ENCODE measurements at places on chromosomes 16 and 17. TPM values are rescaled to one million over a fixed set of nuclear protein-coding genes. Genes with fewer than 3 reads are reported as not detected.

- DNase-seq: no peak
Measured at GRCh38 chr16:71493213-71493612, 4.1 kb upstream of the ZNF19 start.

CDC6 gene
- 1.6 TPM for total RNA-seq

- DNase-seq: peak; percentile 34
Measured at GRCh38 chr17:51166987-51167931, 1.0 kb downstream of the NME2 start.

EPOP gene
- total RNA-seq: 1.2 TPM

- DNase-seq: no peak
Measured at GRCh38 chr17:17683710-17684365, 2.6 kb downstream of the RAI1 start.

- no peak for DNase-seq
Measured at GRCh38 chr17:1109606-1110540, 69.9 kb downstream of the ABR start.

DNA sequence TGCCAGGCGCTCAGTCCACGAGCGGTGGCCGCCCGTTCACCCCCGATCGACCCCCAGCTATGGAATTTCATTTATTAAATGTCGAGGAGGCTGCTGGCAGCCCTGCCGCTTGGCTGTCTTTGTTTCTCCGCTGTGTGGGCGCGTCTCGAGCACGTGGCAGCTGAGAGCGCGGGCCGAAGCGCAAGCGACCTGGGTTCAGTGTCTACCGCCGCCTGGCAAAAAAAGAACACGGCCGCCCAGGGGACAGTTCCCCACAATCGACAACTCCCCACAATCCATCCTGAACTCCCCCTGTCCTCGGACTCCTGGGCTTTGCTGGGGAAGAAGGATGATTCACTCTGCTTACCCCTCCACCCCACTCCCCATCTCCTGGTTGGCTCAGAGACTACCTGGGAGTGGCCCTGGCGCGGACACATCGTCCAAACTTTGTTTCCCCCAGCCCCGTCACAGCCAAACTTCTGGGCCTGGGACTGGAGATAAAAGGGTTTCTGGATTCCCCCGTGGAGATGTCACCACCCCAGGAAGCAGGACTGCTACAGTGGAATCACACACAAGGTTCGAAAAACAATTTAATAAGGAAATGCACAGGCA lies 1.7 kb upstream of the ANKRD13B start:
- DNase-seq: no peak

- DNase-seq: peak; percentile 83
Measured at GRCh38 chr16:29806099-29806579, at the start of gene MAZ. TSS of gene MAZ (plus strand) at chr16:29806529. CDS start at chr16:29806702, 173 bp downstream.

DNA sequence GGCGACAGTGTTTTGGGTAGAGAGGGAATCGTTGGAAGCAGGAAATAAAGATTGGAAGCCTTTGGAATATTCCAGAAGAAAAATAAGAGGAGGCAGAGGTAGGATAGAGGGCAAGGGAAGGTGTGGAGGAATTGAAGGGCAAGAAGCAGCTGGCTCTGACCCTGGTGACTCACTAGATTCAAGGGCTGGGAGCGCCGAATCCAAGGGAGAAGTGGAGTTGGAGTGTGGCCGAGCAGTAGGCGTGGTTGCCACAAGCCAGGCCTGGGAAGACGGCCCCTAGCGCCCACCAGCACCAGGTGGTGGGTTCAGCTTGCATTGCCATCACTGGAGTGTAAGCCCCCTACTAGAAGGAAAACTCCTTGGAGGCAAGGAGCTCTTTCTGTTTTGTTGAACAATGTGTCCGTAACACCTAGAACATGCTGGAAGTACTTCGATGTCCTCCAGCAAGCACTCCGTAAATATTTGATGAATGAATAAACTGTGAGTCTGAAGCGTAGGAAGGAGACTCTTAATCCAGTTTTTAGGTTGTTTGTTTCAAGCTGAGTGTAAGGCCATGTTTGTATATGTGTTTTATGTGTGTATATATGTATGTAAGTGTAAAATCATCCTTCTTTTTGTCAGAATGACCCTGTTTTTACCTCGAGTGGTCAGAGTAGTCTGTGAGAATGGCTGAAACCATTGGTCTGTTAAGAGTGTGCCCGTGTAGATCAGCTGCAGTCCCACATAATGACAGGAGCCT lies 139.5 kb downstream of the CMIP start:
- no peak for DNase-seq

- DNase-seq: no peak
Measured at GRCh38 chr17:7590743-7591142, 849 bp upstream of the SOX15 start.

Data from naive thymus-derived CD8-positive, alpha-beta T cell (primary cell).